ENCODE measurements at places on chromosomes 1 and 21.

- DNase-seq: no peak
These were observed 133.4 kb downstream of the DMRTB1 start for GRCh38 chr1:53592521-53592982.

- peak; percentile 33 for DNase-seq
These were observed 18.8 kb downstream of the ADGRB2 start for GRCh38 chr1:31745096-31745945.

DNA sequence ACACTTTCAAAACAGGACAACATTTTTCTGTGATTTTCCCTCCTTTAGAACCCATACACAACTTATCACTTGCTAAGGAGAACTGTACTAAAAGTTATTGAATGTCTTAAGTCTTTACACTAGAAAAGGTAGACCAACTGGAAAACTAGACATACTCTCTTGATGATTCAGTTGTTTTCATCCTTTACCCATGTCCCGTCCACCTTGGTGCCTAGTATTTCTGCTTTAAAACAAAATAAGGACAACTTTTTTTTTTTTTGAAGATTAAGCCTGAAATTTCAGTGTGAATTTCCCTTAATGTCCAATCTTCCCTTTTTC lies 4.5 kb downstream of the CDKN2C start:
- no peak for DNase-seq

GRCh38 chr21:43315244-43316137 lies 111.4 kb downstream of the SIK1 start:
- DNase-seq: no peak

DNA sequence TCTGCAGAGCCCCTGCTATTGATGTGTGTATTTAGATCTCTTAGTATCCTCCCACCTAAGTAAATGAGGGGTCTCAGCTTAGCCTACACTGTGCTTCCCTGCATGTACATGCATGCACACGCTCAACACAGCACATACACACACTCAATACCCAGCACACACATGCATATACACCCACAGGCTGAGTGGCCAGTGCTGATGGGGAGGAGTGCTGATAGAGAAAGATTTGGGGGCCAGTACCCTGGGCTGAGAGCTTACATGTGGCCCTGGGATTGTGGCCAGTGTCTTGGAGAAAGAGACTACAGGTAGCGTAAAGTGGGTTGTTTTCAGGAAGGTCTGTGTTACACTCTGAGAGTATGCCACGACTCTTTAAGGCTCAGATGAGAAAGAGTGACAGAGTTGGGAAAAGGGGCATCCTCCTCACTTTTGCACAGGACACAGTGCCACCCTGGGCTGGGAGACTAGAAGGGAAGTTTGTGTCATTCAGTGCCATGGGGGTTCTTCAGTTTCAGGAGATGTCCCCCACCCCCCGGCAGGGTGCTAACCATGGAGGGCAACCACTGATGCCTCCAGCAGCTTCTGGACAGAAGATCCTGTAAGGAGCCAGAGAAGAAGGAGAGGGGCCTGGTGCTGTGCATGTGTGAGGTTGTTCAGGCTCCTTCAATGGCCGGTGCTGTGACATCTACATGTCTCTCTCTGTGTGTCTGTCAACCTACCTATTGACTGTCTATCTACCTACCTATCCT lies 166.8 kb downstream of the RHOU start:
- DNase-seq: no peak

GRCh38 chr1:11052839-11053757 lies 6.1 kb upstream of the MASP2 start:
- DNase-seq: peak; percentile 21

DNA sequence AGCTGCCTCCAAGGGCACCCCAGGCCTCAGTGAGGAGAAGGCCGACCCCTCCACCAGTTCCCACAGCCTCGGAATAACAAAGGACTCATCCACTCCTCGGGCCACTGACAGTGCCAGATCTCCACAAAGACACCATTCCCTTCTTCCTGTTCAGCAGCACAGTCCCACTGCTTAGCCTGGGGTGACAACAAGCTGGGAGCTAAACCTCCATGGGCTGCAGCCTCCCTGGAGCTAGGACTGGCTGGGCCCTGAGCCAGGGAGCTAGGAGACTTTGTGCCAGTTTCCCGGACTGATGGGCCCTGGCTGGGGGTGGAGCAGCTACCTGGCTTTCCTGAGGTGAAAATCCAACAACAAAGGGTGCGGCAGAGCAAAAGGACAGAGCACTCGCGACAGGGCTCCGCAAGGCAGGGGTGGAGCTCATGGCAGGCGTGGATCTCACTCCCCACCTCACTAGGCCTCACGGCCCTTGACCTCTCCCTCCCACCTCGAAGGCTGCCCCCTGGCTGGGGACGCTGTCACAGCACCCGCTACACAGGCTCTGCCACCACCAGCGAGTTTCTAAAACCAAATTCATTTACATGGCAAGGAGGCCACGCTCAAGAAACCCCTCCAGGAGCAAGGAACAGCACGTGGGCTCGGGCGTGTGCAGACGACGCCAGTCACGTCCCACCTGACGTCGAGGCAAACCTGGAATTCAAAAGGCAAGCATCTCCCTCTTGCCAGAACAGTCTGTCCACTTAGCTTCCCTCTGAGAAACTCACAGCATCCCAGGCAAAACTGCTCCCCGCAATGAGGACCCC lies 13.8 kb downstream of the SLC35E2B start:
- peak; percentile 52 for DNase-seq

- DNase-seq: no peak
These were observed 264.6 kb downstream of the HHIPL2 start for GRCh38 chr1:222283147-222283768.

DNA sequence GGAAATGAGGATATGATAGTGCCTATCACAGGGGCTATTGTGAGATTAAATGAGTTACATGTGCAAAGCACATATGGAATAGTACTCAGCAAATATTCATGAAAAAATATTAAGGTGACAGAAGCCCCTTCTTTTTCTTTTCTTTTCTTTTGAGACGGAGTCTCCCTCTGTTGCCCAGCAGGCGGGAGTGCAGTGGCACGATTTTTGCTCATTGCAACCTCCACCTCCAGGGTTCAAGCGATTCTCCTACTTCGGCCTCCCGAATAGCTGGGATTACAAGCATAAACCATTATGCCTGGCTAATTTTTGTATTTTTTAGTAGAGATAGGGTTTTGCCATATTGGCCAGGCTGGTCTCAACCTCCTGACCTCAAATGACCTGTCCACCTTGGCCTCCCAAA lies 139.4 kb downstream of the HIVEP3 start:
- no peak for DNase-seq

- DNase-seq: no peak
These were observed 32.9 kb downstream of the TNFSF18 start for GRCh38 chr1:173017792-173018191.

- DNase-seq: no peak
These were observed 135.1 kb upstream of the MAGI3 start for GRCh38 chr1:113255038-113255719.

GRCh38 chr1:24963099-24963872 lies 33.2 kb upstream of the RUNX3 start:
- DNase-seq: no peak

- DNase-seq: peak; percentile 21
These were observed 40.1 kb downstream of the PTPRC start for GRCh38 chr1:198678901-198679329.

GRCh38 chr1:92186081-92186480 lies 31.6 kb upstream of the C1orf146 start:
- no peak for DNase-seq

GRCh38 chr21:40923407-40923806 lies 76.4 kb upstream of the DSCAM start:
- DNase-seq: no peak

- DNase-seq: peak; percentile 19
These were observed 15.1 kb downstream of the THEMIS2 start for GRCh38 chr1:27887215-27888021.

- DNase-seq: no peak
These were observed 25.7 kb downstream of the PRMT2 start for GRCh38 chr21:46661211-46661625.

DNA sequence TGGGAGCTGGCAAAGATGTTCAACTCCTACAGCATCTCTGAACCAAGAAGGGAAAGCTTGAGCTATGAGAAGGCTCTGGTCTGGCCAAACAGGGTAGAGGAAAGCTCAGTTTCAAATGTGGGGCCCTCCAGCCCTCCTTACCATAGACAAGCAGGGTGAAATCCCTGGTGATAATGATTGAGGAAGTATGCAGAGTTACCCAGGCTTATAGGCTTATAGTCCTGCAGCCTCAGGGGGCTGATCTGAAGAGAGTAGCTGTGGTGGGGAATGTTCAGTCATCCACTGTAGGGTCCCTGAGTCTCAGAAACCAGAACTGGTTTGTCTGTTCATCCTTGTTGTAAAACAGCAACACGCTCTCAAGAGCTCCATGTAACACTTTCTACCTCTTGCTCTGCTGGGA lies 19.8 kb upstream of the LY9 start:
- no peak for DNase-seq

- no peak for DNase-seq
These were observed 71.7 kb upstream of the ZNF648 start for GRCh38 chr1:182133181-182133580.

GRCh38 chr1:92831368-92831761 lies 475 bp upstream of the RPL5 start:
- DNase-seq: no peak

- DNase-seq: no peak
These were observed 2.7 kb downstream of the DDX20 start for GRCh38 chr1:111758373-111758772.

DNA sequence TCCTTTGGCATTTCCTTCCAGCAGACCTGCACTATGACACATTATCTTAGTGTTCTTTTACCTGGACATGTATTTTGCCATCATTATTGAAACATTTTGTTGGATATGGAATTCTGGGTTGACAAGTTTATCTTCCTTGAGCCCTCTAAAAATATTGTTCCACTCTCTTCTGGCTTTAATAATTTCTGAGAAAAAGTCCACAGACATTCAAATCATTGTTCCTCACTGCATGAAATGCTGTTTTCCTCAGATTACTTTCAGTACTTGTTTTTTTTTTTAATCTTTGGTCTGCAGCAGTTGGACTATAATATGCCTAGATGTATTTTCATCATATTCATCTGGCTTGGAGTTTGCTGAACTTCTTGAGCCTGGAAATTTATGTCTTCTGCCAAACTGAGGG lies 88.7 kb downstream of the HLCS start:
- DNase-seq: no peak

- no peak for DNase-seq
These were observed 284.7 kb downstream of the CAMTA1 start for GRCh38 chr1:7069931-7070330.

GRCh38 chr1:38512024-38512767 lies 347.4 kb downstream of the RRAGC start:
- no peak for DNase-seq

- no peak for DNase-seq
These were observed 15.8 kb downstream of the ACP6 start for GRCh38 chr1:147654511-147654910.

- DNase-seq: no peak
These were observed 51.3 kb downstream of the HLCS start for GRCh38 chr21:36915014-36915695.

DNA sequence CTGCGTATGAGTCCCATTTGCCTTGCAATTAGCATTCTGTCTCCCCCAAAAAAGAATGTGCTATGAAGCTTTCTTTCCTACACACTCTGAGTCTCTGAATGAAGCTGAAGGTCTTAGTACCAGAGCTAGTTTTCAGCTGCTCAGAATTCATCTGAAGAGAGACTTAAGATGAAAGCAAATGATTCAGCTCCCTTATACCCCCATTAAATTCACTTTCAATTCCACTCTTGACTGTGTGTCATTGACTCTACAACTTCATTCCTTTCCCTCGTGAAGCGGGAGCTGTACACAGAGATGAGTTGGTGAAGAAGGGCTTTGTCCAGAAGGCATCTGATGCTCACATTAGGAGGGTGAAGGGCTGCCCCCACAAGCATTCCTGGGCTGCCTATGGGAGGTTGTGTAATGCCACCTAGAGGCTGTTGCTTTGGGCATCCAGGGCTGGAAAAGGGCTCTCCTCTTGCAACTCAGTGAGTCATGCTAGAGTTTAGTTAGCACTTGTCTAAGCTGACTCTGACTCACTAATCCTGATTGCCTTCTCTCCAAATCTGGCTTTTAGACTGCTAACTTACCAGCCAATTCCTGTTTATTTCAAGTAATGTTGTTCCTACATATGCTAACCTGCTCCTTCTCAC lies 1.8 kb downstream of the SPRR1B start:
- no peak for DNase-seq

DNA sequence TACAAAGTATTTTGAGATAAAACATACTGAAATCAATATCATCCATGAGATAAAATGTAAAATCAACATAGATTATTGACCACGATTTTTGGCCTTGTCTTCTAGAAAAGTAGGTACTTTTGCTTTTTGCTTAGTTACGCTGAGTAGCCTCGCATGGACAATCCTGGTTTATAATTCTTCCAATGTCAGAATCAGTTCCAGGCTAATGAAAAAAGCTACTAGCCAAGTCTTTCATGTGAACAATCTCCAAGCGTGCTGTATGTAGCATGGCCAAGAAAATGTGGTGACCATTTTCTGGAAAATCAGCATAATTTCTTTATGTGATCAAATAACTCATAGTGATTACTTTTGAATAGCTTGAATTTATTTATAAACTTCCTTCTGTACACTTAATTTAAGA lies 145.8 kb downstream of the NTMT2 start:
- DNase-seq: no peak

- DNase-seq: no peak
These were observed 144.4 kb upstream of the ETS2 start for GRCh38 chr21:38661197-38661871.

DNA sequence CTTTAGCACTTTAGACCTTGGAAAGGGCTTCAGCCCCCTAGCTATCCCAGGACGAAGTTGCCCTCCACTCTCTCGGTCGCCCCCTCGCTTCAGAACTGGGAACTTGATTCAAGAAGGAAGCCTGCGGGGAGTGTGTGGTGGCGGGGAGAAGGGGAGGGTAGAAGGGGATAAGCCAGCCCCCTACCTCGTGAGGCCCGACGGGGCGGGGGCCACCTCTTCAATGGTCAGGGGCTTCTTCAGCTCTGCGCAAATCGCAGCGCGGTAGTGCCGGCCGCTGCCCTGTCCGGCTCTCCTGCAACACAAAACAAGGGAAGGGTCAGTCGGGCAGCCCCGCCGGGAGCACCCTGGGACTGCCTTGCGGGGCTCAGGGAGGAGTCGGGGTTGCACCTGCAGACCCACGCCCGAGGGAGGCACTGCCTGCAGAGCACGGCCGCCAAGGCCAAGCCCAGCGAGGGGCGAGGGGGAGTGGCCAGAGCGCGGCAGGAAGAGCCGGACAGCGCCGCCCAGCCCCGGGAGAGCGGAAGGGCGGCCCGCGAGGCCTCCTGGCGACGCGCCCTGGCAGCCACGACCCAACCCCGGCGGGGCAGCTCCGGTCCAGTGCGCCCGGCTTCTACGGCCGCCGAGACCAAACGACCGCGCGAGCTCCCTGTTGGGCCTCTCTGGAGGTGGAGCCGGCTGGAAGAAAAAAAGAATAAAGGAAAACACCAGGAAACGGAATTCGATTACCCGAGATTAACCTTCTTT lies 56.2 kb upstream of the RASAL2 start:
- no peak for DNase-seq
